ENCODE measurements at places on chromosomes 3 and 15.

- no peak for DNase-seq
These were observed 88.6 kb upstream of the MEX3B start for GRCh38 chr15:82134461-82134860.

GRCh38 chr15:87881026-87881425, 375.5 kb downstream of the NTRK3 start:
- DNase-seq: no peak

- DNase-seq: no peak
These were observed 381.8 kb downstream of the NAALADL2 start for GRCh38 chr3:175240921-175241320.

DNA sequence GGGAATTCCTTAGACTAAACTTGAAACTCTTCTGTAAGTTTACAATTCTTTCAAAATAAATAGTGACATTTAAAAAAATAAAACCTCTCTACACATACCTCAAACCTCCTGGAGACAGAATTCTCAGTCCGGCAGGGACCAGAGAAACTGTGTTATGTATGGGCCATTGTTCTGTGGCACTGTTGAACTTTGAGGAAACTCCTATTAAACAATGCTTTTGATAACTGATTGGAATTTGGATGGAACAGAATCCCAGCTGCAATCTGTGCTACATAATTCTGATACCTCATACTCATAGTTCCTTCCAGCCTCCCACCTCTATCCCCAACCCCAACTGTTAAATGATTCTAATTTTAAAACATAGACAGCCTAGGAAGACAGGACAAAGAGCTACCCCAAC, 85.0 kb downstream of the TM4SF4 start:
- peak; percentile 63 for DNase-seq

DNA sequence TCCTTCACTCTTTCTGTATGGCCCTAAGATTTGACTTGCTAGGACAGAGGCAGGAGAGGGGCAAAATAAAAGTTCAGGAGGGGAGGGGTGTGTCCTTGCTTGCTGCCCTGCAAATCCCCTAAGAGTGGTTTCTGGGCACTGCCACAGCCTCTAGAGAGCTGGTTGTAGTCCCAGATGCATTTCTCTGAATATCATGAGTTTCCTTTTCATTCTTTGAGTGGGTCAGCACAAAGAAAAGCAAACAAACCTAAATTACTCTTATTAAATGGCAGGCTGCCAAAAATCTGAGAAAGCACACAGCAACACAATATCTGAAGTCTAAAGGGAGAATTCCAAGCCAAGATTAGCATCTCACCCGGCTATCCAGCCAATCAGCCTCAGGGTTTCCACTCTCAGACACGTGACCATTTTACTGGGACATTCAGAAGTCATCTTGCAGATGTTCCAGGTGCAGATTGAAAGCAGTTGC, 919.3 kb downstream of the TUSC7 start:
- DNase-seq: peak; percentile 74

DNA sequence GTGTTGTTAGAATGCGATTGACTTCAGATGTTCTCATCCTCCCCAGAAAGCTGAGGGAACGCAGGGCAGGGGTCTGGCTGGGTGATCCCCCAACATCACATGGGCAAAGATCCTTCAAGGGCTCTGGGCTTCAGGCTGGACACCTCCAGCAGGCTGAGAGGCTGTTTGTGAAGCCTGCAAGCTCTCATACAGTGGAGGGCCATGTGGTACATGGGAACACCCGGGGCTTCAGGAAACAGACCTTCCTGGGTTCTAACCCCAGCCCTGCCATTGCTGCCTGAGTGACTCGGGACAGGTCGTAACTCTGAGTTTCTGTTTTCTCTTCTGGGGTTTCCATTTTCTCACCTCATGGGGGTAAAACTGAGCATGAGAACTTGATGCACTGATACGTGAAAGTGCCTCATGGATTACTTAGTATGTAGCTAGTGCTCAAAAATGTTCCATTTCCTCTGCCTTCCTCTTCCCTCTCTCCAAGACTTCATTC, 81.2 kb downstream of the TLE3 start:
- DNase-seq: no peak

DNA sequence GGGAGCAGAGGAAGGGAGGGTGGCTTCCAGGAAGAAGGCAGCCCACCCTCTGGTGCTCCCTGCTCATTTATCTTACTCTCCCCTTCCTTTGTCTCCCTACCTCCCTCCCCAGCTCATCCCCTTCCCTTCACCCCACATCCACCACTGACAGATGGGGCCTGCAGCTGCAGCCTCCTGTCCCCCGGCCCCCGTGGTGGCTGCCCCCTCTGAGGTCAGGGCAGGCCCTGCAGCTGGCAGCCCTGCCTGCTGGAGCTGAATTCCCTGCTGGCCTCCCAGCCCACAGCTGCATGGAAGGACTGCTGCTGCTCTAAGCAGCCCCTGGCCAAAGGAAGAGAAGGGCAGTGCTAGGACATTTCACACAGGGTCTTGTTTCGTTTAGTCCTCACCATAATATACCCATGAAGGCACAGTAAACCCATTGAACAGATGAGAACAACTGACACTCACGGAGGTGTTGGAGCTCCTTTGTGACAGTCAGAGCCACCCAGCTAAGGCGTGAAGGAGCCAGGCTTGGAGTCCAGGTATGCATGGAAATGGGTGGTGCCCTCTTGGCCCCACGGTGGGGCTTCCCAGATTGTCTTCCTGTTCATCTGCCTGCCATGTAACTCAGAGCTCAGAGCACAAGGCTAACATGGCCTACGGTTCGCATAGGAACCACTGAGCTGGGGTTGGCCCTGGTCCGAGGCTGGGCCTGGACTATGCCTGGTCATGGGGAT, 121.7 kb upstream of the PRR20G start:
- DNase-seq: no peak

DNA sequence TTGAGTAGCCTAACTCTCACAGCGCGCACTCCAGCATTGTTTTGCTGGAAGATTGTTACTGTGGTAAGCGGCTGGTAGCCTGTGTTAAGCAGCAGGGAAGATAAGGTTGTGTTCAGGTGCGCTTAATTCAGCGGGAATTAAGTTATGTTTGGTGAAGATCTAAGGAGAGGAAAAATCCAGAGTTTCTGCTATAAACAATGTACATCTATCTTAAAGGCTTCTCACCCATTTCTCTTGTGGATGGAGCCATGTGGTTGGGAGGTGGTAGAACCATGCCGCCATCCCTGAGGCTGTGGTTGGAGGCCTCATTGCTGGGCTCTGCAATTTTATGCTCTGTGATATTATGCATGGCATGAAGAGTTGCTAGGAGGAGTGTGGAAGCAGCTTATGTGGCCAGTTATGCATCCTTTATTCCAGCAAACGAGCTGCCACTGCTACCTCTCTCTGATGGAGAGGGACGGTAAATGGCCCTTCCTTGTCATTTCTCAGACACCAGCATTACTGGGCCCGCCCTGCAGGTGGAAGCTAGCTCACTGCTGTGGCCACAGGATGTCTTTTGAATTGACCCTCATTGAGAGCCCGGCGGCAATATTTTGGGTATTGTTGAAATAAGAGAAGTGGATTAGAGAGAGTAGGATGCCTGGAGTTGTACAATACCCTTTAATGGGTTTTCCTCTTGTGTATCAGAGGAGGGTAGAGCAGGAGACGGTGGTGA, 1.3 kb downstream of the MINAR1 start:
- no peak for DNase-seq

DNA sequence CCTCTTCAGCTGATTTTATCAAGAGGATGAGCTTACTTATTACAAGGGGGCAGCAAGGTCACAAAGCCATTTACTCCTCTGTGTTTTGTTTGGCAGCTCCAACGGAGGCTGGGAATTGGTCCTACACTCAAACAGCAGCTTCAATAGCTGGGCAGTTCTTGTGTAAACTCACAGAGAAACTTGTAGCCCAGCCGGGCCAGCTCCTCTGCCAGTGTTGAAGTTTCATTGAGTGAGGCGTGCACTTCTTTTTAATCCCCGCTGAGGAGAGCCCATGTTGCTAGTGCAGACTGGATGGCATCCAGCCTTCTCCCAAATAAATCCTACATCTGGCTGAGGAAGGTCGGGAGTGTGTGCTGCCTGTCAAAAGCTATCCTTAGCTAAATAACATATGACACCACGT, 59.5 kb downstream of the BFSP2 start:
- DNase-seq: no peak

- DNase-seq: peak; percentile 83
These were observed 54.4 kb upstream of the EHHADH start for GRCh38 chr3:185308126-185308754.

DNA sequence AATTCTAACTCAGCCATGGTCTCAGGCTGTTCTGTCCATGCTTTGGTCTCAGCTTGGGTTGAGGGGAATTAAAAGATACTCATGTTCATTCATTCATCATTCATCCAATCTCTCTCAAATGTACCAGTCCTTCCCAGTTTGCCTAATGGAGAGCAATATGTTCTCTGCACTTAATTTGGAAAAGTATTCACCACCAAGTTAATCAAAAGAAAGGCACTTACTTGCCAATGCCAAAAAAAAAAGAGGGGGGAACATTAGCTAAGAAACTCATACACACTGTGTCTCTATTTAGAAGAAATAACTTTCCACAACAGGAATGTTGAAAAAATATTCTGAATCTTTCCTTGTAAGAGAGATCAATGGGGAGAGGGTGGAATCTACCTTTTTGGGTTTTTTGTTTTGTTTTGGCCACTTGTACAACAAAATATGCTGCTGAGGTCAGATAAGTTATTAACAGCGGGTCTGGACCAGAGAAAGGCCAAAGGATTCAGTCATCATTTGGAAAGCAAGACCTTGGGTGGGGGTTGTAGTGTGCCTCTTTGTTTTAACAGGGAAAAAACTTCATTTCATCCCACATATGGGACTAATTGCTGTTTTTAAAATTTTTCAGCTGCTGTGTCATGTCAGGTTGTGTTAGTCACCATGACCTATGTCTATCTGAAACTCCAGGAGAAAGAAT, 152.3 kb downstream of the FBN1 start:
- DNase-seq: no peak

DNA sequence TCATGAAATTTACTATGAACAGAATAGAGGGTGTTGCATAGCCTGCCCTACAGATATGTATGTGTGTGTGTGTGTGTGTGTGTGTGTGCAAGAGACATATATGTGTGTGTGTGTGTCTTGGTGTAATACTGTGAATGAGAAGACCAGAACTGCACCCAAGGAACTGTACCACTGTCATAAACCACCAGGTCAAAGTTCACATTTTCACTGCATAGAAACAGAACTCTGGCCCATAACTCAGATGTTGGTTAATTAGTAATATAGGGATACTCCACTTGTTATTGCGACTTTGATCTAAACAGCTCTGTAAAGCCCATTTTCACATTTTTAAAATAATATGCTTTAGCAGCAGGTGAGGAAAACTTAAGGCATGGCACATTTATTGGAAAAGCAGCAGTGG, 111.8 kb downstream of the IGF2BP2 start:
- DNase-seq: no peak

DNA sequence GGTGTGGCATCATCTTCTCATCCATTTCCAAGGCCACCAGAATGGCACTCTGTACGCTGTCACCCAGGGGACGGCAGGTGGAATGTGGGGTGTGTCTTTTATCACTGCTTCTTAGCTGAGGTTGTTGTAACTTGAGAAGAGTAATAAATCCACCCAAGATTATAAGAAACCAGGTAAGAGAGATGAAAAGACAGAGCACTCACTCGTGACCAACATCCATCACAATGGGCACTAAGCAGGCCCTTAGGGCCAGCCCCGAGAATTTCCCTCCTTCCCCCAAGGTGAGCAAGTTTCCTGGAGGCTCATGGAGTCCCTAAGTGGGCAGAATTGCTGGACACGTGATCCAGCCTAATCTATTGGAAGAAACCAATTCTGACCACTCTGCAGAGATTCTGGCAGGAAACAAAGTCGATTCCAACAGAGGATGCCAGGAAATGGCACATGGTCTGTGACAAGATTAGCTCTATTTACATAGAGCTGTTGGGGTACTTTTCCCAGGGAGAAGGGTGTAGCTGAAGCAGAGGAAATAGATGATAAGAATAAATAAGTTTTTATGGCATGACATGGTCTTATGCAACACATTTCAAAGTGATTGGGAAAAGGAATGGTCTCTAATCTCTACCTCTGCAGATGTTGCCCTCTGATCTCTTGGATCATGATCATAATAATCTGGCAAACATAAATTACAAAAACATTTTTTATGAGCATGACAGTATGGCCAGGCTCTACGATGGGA, 22.5 kb downstream of the SLC6A20 start:
- DNase-seq: no peak

GRCh38 chr3:45887759-45888511, 1.6 kb downstream of the CCR9 start:
- DNase-seq: no peak

GRCh38 chr3:178206521-178206920, 329.7 kb upstream of the KCNMB2 start:
- DNase-seq: no peak

- peak; percentile 54 for DNase-seq
These were observed 114.7 kb downstream of the GADL1 start for GRCh38 chr3:30779686-30780287.

DNA sequence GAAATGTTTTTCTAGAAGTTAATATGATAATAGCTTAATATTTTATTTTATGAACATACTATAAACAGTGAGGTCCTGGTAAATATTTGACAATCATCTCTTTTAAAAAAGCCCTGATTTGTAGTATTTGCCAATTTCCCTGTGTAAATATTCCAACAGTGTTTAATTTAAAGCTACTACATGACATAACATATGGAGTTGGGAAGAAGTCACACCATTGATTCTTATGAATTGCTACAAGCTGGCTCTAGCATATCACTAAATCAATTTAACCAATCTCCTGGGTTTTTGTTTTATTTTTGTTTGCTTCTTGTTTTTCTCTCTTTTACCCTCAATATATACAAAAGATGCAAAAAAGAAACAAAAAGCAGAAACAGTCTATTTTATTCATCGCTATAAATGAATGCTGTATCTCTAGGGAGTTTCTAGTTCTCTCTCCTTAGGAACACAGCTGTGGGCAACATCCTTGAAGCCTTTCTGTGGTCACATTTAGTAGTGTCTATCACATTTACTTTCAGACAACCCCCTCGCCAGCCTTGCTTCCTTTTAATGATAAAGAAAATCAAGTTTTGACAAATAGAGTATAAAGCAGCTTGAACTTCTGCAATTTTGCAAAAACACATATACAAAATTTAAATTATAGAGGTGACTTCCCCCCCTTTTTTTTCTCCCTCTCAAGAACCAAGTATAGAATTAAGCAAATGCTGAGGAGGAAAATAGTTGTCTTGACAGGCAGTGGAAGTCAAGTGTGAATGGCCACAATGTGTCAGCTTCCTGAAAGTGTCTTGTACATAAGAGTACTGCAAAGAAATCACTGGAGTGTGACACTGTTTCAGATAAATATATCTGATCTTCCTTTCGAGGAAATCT, 21.4 kb downstream of the CCR1 start:
- DNase-seq: no peak

DNA sequence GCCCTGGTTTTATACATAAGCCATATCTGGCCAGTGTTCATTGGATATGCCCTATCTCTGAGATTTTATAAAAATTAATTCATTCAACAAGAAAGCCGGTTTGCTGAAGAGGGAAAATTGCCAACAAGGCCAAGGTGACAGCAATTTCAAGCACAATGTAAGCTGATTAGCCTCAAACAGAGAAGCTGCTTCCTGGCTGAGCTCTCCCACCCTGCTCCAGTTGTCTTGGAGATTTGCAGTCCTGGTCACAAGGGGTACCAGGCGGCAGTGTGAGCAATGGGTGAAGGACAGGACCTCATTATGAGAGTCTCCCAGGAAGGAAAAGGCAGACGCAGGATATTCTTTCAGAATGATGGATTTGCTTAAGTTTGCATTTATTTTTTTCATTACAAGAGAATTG, 5.4 kb upstream of the THSD4 start:
- no peak for DNase-seq

Data from COLO829 (cell line).